Thymus (tissue), 14 donors: ENCODE measurements at places on chromosomes 11 and 22. TPM values are rescaled to one million over a fixed set of nuclear protein-coding genes. Genes with fewer than 3 reads are reported as not detected.

- DNase-seq: no peak
These were observed 11.4 kb downstream of the TAGLN start for GRCh38 chr11:117210620-117211019.

DNA sequence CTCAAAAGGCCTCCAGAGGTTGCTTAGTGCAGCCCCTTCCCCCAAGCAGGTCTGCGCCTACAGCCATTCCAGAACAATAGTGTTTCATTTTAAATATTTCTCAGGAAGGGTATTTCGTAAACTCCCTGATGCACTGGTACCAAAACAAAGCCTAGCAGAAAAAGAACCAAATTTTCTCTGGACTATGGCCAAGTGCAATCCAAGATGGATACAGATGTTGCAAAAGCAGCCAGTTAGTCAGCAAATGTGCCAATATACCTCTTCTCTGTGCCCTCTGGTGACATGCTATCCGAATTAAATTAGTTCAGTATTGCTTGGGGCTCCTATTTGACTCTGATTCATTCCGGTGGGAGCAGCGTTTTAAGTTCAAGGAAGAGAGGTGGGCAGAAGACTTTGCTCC, 247.8 kb downstream of the NTM start:
- DNase-seq: no peak

- DNase-seq: no peak
These were observed 133.7 kb downstream of the RCN1 start for GRCh38 chr11:32224580-32224979.

- DNase-seq: peak; percentile 89
These were observed 2.6 kb upstream of the SUN2 start for GRCh38 chr22:38758276-38758945.

DNA sequence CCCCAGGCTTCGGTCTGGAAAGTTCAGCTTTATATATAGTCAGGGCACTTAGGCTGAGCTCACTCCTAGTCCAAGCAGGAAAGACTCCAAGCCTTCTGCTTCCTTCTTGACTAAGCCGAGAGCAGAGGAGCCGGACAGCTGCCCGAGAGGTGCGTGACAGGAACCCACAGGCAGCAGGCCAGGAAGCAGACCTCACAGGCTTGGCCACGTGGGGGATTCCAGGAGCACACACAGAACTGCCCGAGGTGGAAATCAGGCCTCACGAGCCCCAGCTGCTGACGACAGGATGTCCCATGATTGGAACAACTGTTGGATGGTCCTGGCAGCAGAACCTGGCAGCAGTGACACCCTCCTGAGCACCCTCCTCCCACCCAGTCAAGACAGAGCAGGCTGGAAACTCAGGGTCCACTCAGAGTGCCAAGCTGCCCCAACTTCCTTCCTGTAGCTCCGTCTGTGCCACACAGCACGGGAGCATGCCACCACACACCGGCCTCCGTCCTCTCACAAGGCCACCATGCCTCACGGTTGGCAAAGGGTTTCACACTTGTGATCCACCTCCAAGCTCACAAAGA, 5.4 kb downstream of the PLA2G6 start:
- no peak for DNase-seq

The RBMXL2 gene
- 0.25 TPM for polyA plus RNA-seq

The ACR gene
- 0.21 TPM for polyA plus RNA-seq

The ESAM gene
- 21.7 TPM for polyA plus RNA-seq

DNA sequence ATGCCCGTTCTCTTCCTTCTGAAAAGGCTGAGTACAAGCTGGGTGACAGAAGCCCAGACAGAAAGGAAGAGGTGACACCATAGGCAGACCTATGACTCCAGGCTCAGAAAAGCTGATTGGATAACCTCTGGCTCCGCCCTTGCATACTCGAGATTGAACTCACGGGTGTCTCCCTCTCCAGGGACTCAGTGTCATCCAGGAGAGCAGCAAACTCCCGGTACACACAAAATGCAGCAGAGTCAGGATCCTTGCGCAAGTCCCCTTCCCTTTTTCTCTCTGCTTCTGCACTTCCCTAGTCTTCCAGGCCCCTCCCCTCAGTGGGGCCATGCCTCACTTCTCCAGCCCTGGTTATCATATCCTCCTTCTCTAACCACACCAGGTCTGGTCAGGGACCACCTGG, 9.8 kb downstream of the SCN4B start:
- DNase-seq: no peak

- no peak for DNase-seq
These were observed 6.8 kb upstream of the INSC start for GRCh38 chr11:15107730-15108515.

DNA sequence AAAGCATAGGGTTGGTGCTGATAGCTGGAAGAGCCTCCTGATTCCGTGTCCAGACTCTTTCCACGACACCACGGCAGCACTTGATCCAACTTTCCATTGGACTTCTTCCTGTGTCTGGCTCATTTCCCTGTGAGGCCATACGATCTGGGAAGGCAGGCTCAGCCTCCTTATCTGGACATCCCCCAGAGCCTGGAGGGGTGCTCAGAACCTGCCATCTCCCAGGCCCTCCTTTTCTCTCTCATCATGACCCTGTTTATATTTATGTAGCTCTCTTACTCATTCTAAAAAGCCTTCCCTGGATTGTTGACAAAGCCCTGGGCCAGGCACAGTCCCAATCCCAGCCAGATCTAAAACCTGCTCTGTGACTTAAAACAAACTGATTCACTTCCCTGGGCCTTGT, 7.8 kb upstream of the BCL9L start:
- DNase-seq: no peak

GRCh38 chr22:40511604-40512003, 124.9 kb downstream of the MRTFA start:
- no peak for DNase-seq

- no peak for DNase-seq
These were observed 54.4 kb downstream of the ALX4 start for GRCh38 chr11:44255406-44256071.

The RTN4RL2 gene
- 1.4 TPM for polyA plus RNA-seq

DNA sequence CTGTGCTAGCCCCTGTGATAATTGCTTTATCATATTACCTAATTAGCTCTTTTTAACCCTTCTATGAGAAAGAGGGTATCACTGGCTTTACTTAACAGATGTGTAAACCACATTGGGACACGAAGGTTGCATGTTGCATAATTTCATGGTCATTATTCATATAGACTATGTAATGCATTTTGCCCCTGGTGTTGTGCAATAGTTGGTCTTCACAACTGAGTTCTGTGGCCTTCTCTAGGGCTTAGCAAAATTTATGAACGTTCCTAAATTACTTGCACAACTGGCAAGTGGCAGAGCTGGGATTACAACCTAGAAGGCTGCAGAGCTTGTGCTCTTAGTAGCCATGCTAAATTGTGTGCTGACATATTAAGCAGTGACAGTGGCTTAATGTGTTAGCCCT, 34.6 kb upstream of the PDGFD start:
- DNase-seq: no peak

DNA sequence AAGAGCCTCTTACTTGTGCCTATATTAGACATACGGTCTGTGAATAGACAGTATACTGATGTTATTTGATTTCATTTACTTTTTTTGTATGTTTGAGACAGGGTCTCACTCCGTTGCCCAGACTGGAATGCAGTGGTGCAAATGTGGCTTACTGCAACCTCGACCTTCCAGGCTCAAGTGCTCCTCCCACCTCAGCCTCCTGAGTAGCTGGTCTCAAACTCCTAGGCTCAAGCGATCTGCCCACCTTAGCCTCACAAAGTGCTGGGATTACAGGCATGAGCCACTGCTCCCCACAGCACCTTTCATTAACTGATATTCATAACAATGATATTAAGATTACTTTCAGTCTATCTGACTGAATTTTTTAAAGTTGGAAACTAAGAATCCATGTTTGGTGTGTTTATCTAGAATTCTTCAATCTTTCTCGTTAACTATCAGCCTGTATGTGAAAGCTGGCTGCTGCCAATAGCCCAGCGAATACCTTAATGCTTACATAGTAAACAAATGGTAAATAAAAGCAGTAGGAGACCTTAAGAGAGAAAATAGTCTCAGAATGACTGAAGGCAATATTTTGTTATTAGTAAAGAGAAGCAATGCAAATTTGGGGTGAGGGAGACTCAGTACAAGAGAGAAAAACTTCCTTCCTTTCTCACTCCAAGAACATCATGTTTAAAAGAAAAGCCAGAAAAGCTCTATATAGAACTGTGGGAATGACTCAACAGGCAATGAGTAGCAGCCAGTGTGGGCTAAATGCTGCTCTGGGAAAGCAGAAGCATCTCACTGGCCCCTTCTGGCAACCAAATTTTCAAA, 101.9 kb downstream of the MRTFA start:
- no peak for DNase-seq

DNA sequence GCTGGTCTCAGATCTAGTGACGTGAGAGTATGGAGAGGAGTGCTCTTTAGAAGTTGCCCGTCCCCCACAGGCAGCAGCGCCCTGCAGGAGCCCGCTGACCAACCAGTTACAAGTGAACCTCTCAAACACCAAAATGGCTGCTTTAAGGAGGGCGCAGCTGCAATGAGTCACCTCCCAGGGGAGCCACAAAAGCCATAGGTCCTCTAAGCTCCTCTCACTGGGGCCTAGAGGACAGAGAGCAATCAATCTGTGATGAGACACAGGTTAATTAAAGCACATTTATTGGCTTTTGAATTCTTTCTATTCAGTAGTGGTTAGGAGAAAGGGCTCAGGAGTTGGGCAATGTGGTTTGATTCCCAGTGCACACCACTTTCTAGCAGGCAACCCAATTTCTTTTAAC, 15.5 kb upstream of the RAPSN start:
- DNase-seq: no peak

The SHISAL1 gene
- polyA plus RNA-seq: 0.27 TPM

DNA sequence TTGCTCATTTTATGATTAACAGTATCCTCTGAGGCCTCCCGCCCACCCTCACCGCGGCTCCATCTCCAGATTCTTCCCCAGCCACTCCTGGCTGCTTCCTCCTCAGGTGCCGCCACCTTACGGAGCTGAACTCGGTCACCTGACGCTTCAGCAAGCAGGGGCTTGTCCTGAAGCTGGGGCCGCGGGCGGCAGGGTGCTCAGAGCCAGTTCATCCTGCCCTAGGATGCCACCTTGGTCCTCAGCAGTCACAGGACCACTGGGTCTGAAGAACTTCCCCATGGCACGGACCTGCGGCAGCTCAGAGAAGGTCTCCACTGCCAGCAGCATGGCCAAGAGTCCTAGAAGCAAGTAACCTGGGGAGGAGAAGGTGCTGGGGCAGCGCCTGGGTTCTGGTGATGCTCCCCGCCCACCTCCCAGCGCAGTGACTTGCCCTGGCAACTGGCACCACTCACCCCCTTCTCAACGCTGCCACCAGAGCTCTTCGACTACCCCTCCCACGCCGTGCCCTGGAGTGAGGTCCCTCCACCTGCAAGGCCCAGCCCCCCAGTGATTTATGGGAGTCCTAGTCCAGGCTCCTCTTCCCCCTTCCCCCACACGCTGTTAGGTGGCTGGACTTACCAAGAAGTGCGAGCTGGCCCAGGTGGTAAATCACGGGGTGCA, 2.6 kb downstream of the KCNK7 start:
- DNase-seq: no peak
